Astrocyte of the cerebellum (primary cell): ENCODE measurements at places on chromosomes 12 and 14.
A peak's percentile ranks its signal among the peaks of the same experiment; 100 is the strongest.

DNA sequence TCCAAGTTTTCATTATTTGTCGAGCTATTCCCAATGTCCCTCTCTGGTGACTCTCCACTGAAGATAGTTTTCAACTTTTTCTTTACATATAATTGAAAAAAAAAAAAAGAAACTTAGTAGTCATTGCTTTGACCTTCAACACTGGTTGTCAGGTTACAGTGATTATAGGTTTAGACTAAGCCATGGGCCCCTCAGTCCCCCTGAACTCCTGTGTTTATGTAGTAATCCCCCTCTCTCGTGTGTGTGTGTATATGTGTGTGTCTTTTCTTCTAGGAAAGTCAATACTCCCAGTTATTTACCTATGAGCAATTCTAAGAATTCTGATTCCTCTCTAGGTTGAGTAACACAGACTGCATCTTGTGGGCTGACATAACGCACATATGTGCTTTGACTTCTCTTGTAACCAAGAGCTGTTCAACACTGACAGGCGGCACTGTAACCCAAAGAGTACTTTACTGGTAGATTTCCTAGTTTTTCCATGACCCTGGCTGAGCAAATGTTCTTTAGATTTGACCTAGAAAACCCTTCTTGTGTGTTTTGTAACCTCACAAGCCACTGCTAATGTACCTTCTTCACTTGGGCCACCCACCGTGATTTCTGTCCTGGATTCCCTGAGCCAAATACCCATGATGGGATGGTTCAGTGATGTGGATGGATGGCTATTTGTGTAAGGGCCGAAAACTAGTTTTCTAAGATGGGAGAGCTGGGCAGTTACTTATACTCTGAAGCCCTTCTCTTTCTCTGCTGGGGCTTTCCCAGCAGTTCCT lies 15.0 kb upstream of the MANSC4 start:
- DNase-seq: no peak

- no peak for DNase-seq
These were observed 11.5 kb upstream of the NT5DC3 start for GRCh38 chr12:103852498-103852997.

GRCh38 chr14:98582276-98582675 lies 689.7 kb downstream of the BCL11B start:
- no peak for DNase-seq

DNA sequence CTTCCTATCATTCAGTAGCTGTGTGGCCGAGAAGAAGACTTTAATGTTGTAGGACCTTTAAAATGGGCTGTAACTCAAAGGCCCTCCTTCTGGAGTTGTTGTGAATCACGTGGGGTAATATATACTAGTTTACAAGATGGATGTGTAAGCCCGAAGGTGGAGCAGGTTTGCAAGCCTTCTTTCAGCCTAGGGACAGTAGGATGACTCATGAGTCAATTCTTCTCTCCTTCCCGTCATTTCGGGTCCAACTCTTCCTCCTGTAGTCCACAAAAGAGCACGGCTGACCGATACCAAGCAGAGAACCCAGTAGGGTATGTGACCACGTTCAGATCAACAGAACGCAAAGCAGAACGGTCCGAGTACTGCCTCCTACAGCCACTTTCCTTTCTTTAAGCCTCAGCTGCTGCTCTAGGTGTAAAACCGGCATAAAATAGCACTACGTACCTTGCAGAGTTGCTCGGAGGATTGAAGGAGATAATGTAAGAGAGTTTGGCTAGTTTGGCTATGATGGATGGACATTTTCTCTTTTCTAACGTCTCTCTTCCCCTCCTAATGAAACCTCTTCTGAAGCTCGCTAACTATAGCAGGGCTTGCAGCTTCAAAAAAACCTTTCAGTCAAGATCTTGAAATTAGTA lies 1.3 kb upstream of the RASSF3 start:
- no peak for DNase-seq

GRCh38 chr12:29160230-29160629 lies 11.2 kb downstream of the FAR2 start:
- DNase-seq: no peak

DNA sequence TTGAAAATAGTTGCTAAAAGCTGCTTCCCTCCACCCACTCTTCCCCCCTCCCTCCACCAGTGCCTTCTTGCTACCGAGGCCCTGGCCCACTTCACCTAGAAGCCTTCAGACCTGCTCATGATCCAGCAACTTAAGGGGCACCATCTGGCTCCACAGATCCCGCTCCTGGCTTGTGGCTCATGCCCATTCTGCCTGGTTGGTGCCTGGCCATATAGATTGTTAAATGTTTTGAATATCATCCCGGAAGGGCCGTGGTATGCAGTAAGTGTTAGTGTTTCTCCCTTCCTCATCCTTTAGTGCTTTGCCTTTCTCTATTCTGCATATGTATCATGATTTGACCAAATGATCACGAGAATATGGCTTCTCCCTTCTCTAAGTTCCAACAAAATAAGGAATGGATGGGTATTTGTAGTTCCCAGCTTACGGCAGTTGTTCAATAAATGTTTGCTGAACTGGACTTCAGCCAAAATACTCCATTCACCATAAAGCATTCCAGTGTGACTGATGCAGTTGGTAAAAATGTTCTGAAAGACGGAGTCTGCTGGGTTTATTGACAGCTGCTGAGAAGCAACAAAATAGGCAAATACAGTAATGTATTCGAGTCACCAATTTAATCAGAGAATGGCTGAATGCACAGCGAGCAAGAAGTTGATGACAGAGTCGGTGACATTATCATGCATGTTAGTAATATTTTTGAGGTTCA lies 30.7 kb downstream of the GRIP1 start:
- peak; percentile 24 for DNase-seq

GRCh38 chr14:75514673-75515628 lies 7.3 kb upstream of the BATF start:
- no peak for DNase-seq

DNA sequence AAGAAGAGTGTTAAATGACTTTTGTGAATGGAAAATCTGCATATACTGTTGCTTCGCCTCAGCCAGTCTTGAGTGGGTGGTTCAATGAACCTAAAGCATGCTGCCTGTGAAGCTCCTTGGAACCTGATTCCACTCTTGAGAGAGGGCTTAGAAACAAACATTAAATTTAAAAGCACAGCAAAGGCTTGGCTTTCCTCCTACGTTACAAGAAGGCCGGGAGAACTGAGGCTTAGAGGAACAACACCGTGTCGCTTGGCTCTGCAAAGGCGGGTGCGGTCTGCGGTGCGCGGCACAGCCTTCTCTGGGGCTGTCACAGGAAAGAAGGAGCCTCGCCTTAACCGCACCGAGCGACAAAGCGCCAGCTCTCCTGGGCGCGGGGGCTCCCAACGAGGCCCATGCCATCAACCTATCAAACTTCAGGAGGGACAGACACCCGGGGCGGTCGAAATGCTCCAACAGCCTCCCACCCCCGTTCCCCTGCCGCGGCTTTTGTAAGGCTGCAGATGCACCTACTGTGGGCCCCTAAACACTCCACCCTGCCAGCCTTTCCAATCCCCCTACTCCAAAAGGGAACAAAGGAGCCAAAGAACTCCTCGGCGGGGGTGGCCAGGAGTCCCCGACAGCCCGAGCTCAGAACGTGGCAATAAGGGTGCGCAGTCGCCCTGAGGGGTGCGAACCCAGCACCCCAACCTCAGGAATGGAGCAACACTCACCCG lies 729 bp downstream of the OSBPL8 start:
- no peak for DNase-seq

DNA sequence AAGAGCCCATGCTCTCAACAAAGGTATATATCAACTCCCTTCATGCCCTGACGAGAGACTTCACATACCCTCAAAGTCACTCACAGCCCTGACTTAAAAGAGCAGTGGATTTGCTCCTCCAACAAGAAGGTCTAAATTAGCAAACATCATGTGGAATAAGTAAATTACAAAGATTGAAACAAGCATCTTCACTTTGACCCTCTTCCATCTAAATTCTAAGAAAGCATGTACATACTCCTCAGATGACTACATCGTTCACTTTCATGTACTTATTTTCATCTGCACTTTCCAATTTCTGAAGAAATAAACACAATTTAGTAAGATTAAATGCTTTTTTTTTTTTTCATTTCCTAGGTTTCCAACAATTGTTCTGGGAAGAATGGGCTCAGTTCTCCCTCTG lies 38.6 kb upstream of the KRR1 start:
- DNase-seq: no peak

DNA sequence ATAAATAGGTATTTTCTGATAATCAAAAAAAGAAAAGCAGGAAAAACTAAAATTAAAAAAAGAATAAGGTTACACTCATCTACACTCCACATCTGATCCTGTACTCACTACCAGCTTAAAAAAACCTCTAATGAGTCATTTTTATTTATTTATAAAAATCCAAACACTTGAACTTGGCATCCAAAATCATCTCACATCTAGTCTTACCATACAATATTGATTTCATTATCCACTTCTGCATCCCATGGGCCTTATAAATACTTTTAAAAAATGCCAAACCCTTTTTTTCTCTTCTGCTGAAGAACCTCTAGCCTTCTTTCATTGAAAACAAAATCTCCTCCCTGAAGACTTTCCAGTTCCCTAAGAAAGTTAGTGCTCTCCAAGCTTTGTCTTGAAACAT lies 109.7 kb downstream of the TMTC3 start:
- DNase-seq: no peak

GRCh38 chr12:131833288-131833895 lies 5.2 kb downstream of the MMP17 start:
- no peak for DNase-seq

- DNase-seq: no peak
These were observed 41.6 kb upstream of the LRIG3 start for GRCh38 chr12:58961906-58962305.

GRCh38 chr12:69007101-69007854 lies 74.3 kb upstream of the CPM start:
- peak; percentile 18 for DNase-seq

GRCh38 chr12:15962760-15963159 lies 51.6 kb downstream of the DERA start:
- no peak for DNase-seq

DNA sequence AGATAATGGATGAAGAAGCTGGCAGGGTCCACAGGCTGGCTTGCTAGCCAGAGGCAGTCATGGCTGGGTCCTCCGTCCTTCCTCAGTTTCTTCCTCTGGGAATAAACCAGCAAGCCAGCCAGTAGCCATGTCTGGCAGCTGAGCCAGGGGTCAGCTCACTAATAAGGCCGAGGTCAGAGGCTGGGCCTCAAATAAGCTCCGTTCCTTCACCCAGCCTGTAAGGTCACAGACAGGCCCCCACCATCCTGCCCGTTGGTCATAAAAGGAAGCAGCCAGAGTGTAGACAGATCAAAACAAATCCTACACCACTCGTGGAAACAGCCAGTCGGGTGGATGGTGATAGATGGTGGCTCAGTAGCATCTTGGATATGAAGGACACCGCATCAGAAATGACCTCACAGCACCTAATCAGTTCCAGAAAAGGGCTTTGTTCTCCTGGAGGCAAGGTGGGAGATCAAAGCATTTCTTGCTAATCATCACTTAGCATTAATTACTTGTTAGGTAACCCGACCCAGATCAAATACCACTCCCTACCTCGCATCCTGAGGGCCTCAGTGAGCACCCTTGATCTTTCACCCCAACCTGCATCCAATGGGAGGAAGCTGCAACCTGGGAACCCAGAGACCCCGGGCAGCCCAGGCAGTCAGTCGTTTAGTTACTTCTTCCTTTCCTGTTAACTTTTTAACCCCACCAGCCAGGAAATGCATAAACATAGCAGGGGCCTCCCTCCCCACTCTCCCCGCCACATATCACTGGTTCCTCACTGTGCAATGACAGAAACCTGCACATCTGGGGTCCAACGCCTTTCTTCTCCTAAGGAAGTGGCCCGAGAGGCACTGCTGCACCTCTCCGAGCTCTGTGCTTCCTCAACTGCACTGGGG lies 90.2 kb downstream of the KDM2B start:
- DNase-seq: no peak

GRCh38 chr14:104895786-104896661 lies 28.7 kb upstream of the PLD4 start:
- no peak for DNase-seq

GRCh38 chr12:131693149-131693548 lies 17.7 kb upstream of the SFSWAP start:
- DNase-seq: no peak

- DNase-seq: no peak
These were observed 92.7 kb downstream of the BORCS5 start for GRCh38 chr12:12449533-12450025.

DNA sequence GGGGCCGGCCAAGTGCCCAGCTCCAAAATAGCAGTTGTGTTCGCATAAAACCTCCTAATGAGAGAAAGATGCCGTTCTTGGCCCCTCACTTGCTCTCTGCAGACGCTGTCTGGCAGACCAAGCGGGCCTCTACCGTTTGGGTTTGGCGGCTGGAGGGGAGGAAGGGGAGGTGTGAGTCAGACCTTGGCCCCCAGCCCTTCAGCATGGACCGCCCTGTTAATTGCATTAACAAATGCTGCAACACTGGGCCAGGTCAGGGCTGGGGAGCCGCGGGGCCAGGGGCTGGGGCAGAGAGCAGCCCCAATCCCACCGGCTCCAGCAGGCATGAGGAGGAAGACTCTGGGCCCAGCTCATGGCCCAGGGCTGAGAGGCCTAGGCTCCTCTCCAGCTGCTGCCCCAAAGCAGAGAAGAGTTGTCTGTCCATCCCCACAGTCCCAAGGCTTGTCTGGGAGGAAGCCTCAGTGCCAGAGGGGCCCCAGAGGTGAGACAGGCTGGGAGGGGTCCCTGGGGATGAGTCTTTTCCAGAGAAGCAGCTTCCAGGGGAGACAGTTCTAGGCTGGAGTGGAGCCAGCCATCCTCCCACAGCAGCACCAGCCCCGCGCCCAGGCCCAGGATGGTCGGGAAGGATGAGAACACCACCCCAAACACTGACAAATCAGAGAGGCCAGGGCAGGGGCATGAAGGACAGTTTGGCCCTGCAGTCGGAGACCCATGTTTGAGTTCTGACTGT lies 16.9 kb downstream of the LTBP2 start:
- DNase-seq: no peak

GRCh38 chr14:95310635-95311380 lies 8.9 kb downstream of the CLMN start:
- no peak for DNase-seq

DNA sequence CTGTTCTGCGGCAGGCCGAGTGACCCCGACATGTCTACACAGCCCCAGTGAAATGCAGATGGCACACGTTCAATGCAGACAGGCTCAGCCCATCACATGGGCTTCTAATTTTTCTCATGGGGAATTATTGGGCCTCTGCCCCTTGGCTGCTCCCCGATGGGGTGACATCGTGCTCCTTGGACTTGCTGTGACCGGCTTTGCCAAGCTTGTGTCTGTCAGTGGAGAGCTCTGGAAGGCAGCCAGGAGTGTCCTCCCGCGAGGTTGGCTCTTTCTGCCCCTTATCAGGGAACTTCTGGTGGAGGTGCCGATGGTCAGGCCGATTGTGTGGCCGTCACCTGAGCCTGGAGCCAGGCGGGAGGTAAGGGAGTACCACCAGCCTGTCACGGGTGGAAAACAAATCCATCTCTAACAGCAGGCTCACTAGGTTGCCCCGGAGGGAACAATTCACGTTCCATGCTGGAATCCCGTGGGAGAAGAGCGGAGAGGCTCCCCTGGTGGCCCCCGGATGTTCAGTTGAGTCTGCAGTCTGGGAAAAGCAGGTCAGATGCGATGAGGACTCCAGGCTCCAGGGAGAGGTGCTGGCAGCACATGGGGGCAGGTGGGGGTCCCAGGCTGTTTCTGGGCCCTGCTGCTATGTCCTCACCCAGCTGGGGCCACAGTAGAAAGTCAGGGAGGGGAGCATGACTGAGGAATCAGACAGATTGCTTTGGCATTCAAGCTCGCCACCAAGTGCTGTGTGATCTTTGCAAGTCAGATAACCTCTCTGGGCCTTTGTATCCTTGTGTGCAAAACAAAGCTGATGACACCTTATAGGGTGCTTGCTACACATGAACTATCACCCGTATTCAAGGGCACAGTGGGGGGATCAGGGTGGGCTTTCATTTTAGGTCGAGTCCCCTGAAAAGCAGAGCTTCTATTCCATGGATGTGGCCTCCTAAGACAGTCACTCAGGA lies 43.2 kb upstream of the EML1 start:
- no peak for DNase-seq
